ENCODE measurements at places on chromosomes 2 and 18. TPM values are rescaled to one million over a fixed set of nuclear protein-coding genes. Genes with fewer than 3 reads are reported as not detected.

CDKL4 gene
- not detected for total RNA-seq

SPATS2L gene
- total RNA-seq = 66.8 TPM

UGT1A5 gene
- total RNA-seq = 4.6 TPM

RPS27A gene
- 239 TPM for total RNA-seq

PPP1R1C gene
- 7.2 TPM for total RNA-seq

SPHKAP gene
- total RNA-seq = not detected

KRTCAP3 gene
- total RNA-seq = 7.1 TPM

ERBB4 gene
- 0.05 TPM for total RNA-seq

B4GALT6 gene
- 2.7 TPM for total RNA-seq

BOLL gene
- total RNA-seq = not detected

SLC35F5 gene
- total RNA-seq = 30.3 TPM

ING5 gene
- 20.7 TPM for total RNA-seq

SPP2 gene
- 76.4 TPM for total RNA-seq

CLEC4F gene
- not detected for total RNA-seq

REG1B gene
- total RNA-seq = 4.9 TPM

ABCB11 gene
- 68.5 TPM for total RNA-seq

RAB10 gene
- total RNA-seq = 49.6 TPM

AFF3 gene
- 2.3 TPM for total RNA-seq

USP14 gene
- total RNA-seq = 15.8 TPM

CROCC2 gene
- 0.05 TPM for total RNA-seq

RBMS1 gene
- 9.3 TPM for total RNA-seq

WDR75 gene
- total RNA-seq = 9.0 TPM

TRAPPC12 gene
- total RNA-seq = 51.9 TPM

Data from left lobe of liver (tissue), 2 donors.